Activated naive CD4-positive, alpha-beta T cell treated with Interleukin-2 at 50 U/mL for 16 hours (primary cell): ENCODE measurements at places on chromosomes 11 and 22.

DNA sequence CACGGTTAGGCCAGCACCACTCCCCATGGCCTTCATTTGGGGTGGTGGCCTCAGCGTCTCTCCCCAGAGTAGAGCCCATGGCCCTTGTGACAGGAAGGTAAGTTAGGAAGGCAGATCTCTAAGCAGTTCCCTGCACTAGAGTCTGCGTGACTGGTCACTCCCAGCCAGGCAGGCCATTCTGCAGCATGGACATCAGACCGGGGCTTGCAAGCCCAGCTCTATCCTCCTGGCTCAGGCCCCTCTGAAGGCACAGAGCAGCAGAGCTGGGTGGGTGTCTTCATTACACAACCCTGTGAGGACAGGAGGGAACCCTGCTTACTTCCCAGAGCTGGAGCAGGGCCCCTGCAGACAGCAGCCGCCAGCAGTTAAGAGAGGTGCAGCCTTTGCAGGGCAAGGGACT is 77.3 kb downstream of the PIWIL3 start:
- DNase-seq: no peak

GRCh38 chr11:127338380-127339259 is 338.1 kb upstream of the KIRREL3 start:
- DNase-seq: no peak

DNA sequence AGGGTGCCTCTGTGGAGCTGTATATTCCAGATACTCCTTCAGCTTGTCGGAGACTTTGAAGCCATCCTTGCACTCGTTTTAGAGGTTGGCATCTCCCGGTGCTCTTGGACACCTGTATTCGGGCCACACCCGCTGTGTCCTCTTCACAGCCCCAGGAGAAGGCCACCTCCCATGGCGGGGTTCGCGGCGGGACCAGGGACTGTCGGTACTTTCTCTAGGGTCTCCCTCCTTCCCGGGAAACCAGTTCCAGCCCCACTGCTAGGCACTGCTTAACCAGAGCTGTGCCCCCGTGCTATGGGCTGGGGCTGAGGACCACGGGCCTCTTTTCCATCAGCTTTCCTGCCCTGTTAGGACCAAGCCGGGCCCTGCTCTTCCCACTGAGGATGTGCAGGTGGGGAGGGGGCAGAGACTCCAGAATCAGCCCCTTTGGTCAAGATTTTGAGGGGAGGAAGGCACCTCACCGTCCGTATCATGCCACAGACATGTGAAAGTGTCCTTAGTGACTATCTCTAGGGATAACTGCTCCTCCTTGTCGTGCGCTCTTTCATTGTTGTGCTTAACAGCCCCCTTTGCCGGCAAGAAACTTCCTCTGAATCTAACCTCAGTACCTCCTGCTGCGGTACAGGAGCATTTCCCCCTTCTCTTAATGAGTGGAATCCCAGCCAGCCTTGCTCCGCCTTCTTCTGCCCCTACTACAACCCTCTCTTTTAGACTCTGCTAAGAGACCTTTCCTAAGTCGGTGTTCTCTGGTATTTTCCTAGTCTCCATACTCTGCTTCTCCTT is 1.2 kb upstream of the B3GAT1 start:
- no peak for DNase-seq

DNA sequence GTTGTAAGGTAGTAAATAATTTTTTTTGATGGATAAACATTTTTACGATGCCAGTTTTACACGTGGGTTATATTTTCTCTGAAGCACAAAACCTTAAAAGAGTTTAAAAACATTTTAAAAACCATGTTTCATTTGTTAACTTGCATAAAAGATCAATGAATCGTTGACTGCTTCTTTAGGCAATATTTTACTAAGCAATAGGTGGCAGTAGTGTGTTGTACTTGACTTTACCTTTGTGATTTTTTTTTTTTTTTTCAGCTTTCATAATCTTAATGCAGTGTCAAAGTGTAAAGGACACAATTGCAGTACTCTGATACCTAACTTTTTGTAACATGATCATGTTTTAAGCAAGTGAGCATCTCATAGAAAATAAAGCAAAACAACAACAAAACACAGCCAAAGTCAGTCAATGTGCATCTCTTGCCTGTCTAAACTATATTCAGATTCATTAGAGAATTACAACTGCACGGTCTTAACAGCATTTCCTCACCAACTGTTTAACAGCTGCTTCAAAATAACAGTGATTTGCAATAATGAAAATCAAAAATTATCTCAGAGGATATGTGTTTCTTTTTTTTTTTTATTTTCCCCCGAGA is 27.7 kb downstream of the DNAJC24 start:
- DNase-seq: no peak

GRCh38 chr11:118663381-118663780 is 16.1 kb downstream of the TREH start:
- no peak for DNase-seq

DNA sequence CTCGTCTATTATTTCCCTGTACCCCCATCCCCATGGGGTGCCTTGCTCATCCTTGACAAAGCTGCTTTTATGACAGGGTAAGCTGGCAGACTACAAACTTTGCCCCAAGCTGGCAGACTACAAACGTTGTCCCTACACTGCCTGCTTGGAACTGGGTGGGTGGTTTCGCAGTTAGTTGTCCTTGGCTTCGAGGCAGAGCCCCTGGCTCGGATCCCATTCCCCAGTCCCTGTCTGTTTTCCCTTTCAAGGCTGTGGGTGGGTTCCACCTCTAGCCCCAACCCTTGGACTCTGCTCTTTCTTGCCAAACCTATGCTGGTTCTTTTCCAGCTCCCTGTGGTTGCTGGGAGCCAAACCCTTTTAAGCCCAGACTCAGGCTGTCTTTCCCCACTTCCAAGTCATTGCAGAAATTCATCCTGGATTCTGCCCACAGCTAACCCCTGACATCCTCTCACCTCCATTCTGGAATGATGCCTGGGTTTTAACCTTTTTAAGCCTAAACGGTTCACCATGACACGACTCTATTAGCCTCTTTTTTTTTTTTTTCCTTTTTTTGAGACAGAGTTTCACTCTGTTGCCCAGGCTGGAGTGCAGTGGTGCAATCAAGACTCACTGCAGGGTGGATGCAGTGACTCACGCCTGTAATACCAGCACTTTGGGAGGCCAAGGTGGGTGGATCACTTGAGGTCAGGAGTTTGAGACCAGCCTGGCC is 9.2 kb upstream of the RBM14 start:
- no peak for DNase-seq
